Activated T-helper 17 cell treated with anti-CD3 and anti-CD28 coated beads, Interleukin-2, amount 50 U/mL, for 72 hours (primary cell): ENCODE measurements at places on chromosomes 3 and 15. TPM values are rescaled to one million over a fixed set of nuclear protein-coding genes. Genes with fewer than 3 reads are reported as not detected.

GRCh38 chr3:161388855-161389254 lies 17.5 kb upstream of the SPTSSB start:
- ATAC-seq = no peak

DNA sequence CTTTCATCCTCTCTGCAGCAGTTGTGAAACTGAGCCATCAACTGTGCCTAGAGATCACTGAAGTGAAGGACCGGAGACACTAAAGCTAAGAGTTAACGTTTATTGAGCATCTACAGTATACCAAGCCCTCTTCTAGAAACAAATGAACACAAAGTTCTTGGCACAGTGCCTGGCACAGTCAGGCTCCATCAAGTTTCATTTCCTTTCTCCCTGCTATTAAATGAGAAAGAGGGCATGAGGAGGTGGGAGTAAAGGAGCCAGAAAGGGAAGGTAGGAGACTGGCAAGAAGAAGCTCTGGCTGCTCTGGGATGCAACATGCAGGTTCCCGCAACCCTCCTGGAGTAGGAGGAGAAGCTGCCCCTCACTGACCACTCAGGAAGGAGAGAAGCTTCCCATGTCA lies 30.6 kb downstream of the CYP19A1 start:
- no peak for ATAC-seq

- no peak for ATAC-seq
These were observed 91.8 kb downstream of the RYR3 start for GRCh38 chr15:33402600-33402999.

Gene WDR93
- total RNA-seq = not detected

- ATAC-seq = peak; percentile 80
These were observed 96.3 kb downstream of the IGSF11 start for GRCh38 chr3:118938183-118938961.

DNA sequence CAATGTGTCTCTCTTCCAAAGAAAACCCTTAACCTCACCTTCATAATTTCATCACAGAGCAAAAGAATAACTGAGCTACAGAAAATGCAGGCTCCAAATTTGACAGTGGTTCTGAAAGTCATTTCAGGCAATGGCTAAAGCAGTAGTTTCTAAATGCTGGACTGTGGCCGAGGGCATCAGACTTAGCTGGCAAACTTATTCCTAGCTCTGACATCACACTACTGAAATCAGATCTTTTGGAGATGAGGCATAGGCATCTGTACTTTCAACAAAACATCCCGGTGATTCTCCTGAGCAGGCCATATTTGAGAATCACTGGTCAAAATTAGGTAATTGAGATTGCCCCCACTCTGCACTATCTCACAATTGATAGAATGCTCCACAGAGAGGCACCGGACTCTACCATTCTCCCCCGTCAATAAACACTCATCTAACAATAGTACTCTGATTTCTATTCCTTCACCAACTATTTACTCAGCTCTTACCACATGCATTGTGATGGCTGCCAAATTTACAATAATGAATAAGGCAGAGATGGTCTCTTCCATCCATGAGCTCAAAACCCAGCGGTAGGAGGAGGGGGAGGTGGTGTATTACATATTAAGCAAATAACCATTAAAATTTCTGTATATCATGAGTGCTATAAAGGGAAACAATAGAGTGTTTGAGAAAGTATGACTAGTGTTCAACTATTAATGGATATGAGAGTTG lies 57.3 kb upstream of the SPRED1 start:
- ATAC-seq = no peak

DNA sequence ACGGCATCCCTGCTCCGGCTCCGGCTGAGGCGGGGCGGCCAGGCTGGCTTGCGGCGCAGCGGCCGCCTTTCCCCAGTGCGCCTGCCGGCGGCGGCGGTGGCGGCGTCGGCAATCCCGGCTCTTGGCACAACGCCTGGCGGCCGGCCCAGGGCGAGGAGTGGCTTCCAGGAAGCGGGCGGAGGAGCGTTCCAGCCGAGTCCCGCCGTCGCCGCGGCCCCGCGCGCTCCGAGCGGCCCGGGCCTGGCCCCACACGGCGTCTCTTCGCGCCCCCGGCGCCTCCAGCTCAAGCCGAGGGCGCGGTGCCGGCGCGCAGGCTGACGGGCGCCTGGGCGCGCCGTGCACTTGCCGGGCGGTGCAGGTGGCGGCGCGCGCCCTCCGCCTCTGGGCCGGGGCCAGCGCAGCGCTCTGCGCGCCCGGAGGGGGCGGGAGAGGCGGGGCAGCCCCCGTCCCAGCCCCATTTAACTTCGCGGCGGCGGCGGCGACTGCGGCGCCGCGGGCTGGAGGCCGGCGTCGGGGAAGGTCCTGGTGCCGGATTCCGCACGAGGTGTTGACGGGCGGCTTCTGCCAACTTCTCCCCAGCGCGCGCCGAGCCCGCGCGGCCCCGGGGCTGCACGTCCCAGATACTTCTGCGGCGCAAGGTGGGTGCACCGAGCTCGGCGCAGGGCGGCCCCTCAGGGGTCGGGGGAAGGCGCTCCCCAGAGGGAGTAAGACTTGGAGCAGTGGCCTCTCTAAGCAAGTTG lies at the start of gene ADAMTSL3:
Gene ADAMTSL3 (plus strand): TSS at position 485 of the 740 bp plus-strand sequence. CDS start 1,639 bp downstream, outside the sequence.
- ATAC-seq = no peak

- no peak for ATAC-seq
These were observed 97.7 kb downstream of the ROBO2 start for GRCh38 chr3:77137559-77137958.
